ENCODE measurements at places on chromosomes 1 and 21. TPM values are rescaled to one million over a fixed set of nuclear protein-coding genes. Genes with fewer than 3 reads are reported as not detected.

GRCh38 chr1:25914074-25914995 lies 8.1 kb upstream of the STMN1 start:
- DNase-seq, result no peak

DNA sequence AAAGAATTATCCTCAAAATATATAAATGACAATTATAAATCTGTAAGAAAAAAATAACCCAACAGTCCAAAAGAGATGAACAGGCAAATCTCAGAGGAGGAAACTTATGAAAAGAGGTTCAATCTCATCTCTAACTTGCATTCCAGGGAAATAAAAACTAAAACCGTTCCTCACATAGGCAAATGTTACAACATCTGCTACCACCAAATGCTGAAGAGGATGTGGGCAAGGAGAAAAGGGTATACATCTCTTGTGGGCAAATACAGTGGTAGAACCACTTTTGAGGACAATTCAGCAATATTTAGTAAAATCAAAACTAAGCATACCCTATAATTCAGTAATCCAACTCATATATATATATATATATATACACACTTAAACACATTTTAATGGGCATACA lies 33.7 kb upstream of the SGIP1 start:
- no peak for DNase-seq

GRCh38 chr1:27349784-27350662 lies 8.2 kb downstream of the SYTL1 start:
- DNase-seq, result no peak

DNA sequence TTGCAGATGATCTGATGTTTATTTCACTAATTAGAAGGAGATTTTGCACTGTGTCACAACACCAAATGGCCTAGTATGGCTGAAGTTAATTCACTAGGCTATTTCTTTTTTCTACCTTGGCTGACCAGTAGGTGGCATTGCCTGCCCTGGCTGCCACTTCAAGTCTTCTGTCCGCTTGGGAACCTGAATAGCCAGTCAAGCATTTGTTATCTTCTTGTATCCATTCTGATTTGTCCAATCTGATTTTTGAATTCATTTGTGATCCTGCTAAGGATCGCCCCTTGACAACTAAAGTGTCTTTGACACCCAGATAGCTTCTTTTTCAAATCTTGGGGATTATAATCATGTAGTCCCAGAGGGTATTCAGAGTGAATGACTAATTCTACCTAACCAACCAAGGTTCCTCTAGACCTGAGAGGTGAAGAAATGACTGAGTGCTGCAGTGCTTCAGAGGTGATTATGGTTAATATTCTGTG lies 99.4 kb downstream of the GIPC2 start:
- peak; percentile 27 for DNase-seq

- DNase-seq, result no peak
Measured at GRCh38 chr1:42312576-42313212, 22.3 kb downstream of the FOXJ3 start.

DNA sequence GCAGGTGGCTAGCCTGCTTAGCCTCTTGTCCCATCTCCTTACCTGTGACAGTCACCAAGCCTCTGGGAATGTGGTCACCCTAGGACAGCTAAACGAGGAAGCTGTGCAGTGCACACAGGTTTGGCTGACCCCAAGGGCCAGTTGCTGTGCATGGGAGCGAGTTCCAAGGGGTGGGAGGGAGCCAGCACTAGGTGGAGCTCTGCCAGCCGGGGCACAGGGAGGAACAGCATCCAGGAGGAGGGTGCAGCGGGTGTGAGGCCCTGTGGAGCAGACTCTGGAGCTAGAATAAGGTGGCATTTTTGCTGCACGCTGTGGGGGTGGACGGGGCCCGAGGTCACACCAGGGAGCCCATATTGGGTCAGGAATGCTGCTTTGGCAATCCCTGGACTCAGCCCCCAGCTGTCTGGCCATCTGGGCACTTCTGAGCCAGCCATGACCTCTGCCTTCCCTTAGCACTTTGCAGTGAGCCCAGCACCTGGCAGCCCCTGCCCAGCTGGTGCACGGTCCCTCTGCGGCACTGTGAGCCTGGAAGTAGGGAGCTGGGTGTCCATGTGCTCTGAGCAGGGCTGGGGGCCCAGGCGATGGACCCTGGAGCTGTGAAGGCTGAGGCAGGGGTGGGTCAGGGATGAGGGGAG lies 8.7 kb downstream of the PDXK start:
- DNase-seq, result no peak

DNA sequence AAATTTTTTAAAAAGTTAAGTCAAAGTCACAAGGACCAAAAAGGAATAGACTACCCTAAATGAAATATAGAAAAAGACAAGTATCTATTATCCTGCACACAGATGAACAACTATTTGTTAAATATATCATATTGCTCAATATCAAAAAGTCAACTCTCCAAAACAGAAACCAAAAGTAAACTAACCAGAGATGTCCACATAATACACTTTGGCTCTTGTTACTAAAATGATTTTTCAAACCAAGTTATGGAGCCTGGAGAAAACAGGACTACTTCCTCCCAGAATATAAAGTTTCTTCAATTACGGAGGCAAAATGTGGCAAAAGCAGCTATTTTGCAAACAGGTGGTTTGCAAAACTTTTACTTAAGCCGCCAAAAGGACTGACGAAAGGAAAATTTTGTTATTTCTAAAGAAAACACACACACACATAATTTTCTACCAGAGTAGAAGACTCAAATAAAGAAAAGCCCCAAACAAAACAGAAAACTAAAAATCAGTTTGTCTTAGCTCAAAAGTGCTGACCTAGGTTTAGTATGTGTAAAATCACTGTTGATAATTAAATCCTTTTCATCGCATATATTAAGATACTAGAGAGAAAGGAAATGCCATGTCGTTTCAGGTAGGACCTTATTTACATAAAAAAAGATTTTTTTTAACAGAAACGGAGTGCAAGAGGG lies 1.1 kb downstream of the DPYD start:
- DNase-seq, result no peak

- DNase-seq, result no peak
Measured at GRCh38 chr1:206100226-206100815, 16.9 kb downstream of the AVPR1B start.

- peak; percentile 7 for DNase-seq
Measured at GRCh38 chr1:105101261-105101660, 1351.6 kb downstream of the AMY1C start.

- no peak for DNase-seq
Measured at GRCh38 chr1:97138515-97139032, 417.0 kb downstream of the PTBP2 start.

- DNase-seq, result no peak
Measured at GRCh38 chr1:87457408-87457807, 128.7 kb downstream of the LMO4 start.

GRCh38 chr1:240527086-240527485 lies 84.9 kb downstream of the GREM2 start:
- no peak for DNase-seq

DNA sequence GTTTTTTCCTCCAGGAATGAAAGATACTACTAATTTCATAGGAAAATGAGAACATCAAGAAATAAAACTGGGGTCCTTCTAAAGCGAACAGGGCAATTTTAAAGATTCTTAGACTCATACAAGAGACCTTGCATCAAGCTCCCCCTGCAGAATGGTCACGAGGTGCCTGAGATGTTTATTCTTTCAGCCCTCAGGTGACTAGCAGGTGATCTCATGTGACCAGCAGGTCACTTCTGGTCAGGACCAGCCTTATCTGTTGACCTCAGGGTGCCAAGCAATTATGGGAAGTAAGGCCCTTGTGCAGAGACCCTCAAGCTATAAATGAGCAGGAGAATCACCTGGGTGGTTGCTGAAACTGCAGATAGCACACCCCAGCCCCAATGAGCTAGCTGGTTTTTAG lies 20.6 kb upstream of the TMEM51 start:
- DNase-seq, result no peak

DNA sequence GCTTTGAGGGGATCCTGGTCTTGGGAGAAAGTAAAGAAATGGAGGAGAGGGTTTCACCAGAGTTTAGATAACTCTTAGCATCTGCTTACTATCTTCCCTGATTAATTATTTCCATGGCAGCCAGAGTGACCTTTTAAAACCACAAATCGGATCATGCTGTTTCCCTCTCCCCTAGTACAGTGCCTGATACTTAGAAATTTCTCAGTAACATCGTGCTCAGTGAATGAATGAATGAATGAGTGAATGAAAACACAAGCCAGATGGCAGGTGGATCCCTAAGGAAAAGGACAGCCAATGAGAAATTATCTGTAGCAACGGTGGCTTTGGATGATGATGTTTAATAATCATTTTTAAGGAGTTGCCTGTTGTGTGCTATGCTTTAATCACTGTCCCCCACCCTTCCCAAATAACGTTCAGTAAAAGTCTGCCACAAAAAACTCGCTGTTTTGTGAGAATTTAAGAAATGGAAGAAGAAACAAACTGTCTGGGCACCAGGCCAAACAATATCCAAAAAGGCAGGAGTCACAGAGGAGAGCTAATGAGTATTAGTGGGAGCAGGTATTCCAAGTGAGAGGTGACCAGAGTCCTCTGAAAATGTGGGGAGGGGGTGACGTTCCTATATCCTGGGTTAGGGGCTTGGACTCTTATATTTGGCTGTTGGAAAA lies 737 bp upstream of the SMAP2 start:
- no peak for DNase-seq

GRCh38 chr1:243325305-243325890 lies 69.6 kb downstream of the SDCCAG8 start:
- DNase-seq, result peak; percentile 29

DNA sequence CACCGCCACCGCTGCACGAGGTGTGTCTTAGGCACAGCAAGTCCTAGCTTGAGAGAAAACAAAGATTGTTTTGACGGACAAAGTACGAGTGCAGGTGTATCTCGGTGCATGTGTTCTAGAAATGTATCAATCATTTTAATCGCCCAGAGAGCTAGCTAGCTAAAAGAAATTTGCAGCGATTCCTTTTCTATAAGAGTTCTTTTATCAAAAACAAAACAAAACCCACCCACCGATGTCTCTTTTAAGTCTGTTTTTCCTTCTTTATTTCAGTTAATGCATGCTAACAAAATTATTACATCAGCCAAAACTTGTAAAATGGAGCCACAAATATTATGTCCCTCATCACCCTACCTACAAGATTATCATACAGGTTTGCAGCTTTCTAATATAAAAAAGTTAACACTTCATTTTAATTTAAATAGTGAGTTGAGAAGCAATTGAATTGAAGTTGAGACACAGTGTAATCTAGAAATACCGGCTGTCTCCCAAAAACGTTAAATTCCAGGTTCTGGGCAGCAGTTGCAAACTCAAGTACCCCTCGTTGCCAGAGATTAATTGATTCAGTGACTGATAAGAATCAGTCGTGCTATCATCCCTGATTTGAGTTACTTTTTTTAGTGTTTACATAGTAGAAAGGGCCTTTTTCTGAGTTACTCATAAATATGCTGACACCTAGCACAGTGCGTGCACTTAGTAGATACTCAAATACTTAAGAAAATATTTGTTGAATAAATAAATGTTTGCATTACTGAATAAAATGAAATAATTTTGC lies 1.5 kb upstream of the SYDE2 start:
- no peak for DNase-seq

- DNase-seq, result no peak
Measured at GRCh38 chr1:185408700-185409270, 91.7 kb upstream of the IVNS1ABP start.

DNA sequence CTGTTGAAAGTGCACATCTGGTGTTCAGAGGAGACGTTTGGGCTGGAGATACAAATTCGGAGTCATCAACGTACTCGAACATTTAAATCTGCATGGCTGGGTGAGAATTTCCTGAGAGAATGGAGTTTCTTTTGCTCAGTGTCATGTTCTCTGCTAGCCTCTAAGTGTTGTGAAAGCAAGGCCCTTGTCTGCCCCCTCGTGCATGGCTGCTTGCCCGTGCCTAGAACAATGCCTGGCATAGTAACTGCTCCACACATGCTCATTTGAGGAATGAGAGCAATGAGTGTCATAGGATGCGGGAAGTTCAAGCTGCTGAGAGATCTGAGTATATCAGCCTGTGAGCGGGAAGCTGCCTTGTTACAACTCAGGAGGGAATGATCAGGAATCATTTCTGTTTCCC lies 171.1 kb upstream of the CSF3R start:
- no peak for DNase-seq

DNA sequence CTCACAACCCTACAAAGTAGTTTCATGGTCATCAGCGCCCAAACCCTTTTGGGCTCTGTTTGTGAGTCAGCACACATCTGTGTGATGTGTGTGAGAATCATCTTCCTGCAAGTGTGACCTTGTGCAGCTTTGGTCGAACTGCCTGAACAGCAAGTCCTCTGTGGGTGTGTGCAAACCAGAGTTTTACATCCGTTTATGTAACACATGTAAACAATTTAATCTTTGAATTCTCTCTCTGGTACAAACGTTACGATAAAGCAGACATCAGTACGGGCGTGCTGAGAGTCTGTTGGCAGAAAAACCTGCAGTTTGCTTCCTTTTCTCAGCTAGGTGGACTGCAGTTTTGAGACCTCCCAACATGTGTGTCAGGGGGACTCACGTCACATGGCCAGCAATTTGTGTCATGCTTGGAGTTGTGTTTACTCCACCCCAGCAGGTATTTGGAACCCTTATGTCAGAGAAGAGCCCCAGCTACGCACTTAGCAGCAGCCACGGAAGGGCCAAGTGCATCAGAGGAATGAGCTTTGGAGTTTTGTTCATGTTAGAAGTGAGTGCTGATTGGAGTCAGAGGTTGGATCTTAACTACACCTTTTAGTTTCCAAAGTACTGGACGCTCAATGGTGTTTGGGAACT lies 230.8 kb downstream of the PAPPA2 start:
- no peak for DNase-seq

GRCh38 chr1:92307980-92308379 lies 9.1 kb downstream of the RPAP2 start:
- no peak for DNase-seq

DNA sequence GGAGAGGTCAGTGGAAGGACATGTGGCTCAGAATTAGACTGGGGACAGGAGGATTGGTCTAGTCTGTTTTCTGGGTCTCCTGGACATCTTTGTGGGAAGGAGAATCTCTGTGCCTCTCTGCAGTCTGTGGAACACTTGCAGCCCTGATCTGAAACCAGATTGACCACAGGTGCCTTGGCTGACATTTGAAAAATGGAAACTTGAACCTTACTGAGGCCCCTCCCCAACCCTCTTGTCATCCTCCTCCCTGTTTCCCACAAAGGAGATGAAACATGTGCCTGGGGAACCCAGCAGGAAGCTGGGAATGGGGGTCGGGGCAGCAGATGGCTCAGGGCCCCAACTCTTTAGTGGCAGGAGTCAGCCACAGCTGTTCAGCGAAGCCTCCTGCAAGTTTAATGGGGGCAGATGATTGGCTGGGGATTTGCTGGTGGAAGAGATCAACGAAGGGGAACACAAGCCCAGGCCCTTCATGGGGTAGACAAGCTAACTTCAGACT lies 18.1 kb downstream of the VASH2 start:
- no peak for DNase-seq

DNA sequence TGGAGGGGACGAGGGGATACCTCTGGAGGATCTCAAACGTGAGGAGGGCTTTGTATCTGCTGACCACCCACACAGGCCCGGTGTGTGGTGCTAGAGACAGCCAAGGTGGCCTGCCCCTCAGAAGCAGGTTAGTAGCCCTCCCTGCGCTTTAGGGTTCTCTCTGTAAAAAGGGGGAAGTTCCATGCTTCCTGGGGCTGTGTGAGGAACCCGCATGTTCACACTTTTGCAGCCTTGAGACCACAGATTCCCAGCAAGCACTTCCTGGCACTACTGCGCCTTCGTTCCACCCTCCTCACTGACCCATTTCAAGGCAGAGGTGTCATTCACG lies 7.9 kb upstream of the GUCA2B start:
- DNase-seq, result no peak

The LRRC71 gene
- polyA plus RNA-seq, result 0.38 TPM

The GJA8 gene
- 0.61 TPM for polyA plus RNA-seq

The LMO4 gene
- polyA plus RNA-seq, result 128 TPM

The LPAR3 gene
- 0.87 TPM for polyA plus RNA-seq

The FCRLB gene
- polyA plus RNA-seq, result 5.4 TPM

The USP16 gene
- polyA plus RNA-seq, result 55.5 TPM

The SPATA45 gene
- polyA plus RNA-seq, result not detected

The FAM3B gene
- polyA plus RNA-seq, result 29.7 TPM

The PKLR gene
- 9.1 TPM for polyA plus RNA-seq
